Effector memory CD8-positive, alpha-beta T cell (primary cell): ENCODE measurements at places on chromosomes 3 and 15.

GRCh38 chr3:139377378-139377777, 12.1 kb downstream of the COPB2 start:
- DNase-seq: no peak

GRCh38 chr15:63060699-63061098, 18.2 kb downstream of the TPM1 start:
- DNase-seq: no peak

DNA sequence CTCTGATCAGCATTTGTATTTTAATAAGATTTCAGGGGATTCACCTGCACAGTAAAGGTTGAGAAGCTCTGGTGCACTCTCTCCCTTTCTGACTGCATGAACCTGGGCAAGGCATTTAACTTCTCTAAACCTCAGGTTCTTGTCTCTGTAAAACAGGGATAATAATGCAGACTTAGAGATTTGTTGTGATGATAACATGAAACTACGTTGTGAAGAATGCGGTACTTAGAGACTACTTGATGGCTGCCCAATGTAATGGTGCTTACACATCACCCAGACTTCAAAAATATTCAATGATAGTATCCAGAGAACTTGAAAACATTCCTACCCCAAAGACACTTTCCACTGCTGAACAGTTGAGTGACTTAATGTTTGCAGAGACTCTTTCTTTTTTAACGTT, 19.8 kb upstream of the TNFSF10 start:
- no peak for DNase-seq

DNA sequence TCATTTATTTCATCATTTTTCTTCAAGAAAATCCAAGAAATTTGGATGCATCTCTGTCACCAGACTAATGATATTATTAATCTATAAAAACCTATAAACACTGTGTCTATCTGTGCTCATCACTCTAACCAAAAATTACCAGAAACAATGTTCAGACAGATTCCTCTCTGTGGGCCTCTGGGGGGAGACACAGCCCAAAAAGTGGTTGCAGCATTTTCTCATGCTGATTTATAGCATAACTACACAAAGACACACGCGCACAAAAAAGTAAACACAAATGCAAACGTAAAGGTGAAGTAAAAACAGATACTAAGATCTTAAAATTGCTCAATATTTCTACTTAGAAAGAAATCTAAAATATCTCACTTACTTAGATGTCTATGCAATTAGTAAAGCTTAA, 976.0 kb downstream of the GBE1 start:
- DNase-seq: no peak

DNA sequence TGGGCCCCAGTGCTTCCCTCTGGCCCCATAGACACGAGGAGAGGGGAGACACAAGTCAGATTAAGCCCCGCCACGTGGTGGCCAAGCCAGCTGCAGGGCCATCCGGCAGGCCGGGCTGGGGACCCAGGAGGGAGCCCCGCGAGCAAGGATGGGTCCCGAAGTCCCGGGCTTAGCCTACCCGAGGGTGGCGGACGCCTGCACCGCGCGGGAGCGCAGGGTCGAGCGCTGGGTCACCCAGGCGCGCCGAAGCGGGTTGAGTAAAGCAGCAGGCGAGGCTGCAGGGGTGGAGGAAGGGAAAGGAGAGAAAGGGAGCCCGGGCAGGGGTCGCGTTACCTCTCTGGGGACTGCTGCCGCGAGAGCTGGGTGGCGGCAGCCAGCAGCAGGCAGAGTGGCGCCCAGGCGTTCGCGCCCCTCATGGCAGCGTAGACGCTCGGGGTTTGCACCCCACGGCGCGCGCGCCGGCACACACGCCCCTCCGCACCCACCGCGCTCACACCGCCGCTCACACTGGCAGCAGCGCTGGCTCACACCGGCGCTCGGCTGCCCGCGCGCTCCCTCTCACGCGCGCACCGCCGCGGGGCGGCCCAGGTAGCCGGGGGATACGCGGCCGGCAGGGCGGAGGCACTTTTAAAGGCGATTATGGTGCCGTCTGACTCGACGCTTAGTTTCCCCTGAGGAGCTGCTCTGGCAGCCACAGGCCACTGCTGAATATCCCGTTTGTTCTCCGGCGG, at the start of gene PCOLCE2:
TSS of gene PCOLCE2 (minus strand) at position 603 of the 731 bp plus-strand sequence. CDS start at position 416, 187 bp downstream.
- DNase-seq: no peak
